ENCODE measurements at places on chromosomes 7 and 10. TPM values are rescaled to one million over a fixed set of nuclear protein-coding genes. Genes with fewer than 3 reads are reported as not detected.
A peak's percentile ranks its signal among the peaks of the same experiment; 100 is the strongest.

GRCh38 chr7:51366930-51367613, 50.5 kb upstream of the COBL start:
- DNase-seq, result no peak

GRCh38 chr7:380711-381210, 90.8 kb downstream of the FOXL3 start:
- peak; percentile 44 for DNase-seq

Gene MCM10
- 0.81 TPM for total RNA-seq

- no peak for DNase-seq
These were observed 28.4 kb downstream of the DNAJC9 start for GRCh38 chr10:73218431-73219191.

- no peak for DNase-seq
These were observed 757.0 kb upstream of the C7orf33 start for GRCh38 chr7:147833557-147833956.

- DNase-seq, result peak; percentile 37
These were observed 31.2 kb downstream of the MYL10 start for GRCh38 chr7:101597941-101598340.

- no peak for DNase-seq
These were observed 265.4 kb upstream of the DGKB start for GRCh38 chr7:15167912-15168311.

Data from aorta (tissue), 5 donors.